ENCODE measurements at places on chromosomes 7 and 10.

DNA sequence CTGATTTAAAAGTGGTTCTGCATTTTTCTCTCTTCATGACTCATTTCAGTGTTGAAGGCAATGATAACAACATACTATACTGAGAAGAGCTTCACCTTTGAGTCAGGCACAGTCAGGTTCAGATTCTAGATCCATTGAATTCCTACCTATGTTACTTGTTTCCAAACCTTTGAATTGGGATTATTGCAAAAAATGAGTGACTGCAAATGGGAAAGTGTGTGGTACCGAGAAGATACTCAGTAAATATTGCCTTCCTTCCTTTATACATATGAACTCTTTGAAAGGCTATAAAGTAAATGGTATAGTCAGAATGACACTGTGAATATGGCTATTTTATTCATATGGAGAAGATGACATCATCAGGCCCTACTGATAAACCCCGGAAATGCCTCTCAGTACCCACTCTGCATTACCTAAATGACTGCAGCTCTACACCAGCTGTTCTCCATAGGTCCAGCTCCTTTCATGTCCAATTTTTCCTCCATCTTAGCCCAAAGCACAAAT lies 66.7 kb upstream of the FGL2 start:
- no peak for DNase-seq

DNA sequence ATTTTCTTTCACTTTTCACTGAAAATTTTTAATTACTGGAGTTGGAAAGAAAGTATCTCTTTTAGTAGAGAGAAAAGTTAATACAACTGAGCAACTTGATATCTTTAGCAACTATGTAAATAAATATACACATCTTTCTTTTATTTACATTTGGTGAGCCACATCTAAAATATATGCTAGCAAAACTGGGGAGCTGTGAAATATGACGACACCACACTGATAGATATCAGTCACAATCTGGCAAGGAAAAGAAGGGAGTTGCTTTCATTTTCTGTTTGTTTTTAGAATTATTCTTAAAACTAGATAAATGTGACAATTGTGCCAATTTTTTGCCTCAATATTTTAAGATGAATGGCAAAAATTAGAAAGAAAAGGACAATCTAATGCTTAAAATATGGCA lies 2.7 kb upstream of the ZNF804B start:
- DNase-seq = no peak

GRCh38 chr7:47720141-47720906 lies 138.4 kb upstream of the TNS3 start:
- DNase-seq = no peak

DNA sequence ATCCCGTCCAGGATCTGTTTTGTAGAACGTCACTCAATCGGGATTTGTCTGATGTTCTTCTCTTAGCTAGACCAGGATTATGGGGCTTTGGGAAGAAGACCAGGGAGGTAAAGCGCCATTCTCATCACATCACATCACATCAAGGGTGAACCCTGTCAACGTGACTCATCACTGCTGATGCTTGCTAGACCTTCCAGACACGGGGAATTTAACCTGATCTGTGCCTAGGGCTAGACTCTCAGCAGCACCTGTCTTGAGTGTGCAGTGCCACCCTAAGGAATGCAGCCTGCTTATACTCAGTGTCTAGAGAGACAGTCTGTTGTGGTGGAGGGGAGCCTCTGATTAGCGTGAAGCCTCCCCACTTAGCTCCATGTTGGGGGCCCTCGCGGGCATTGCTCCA lies 678.6 kb upstream of the FOXK1 start:
- no peak for DNase-seq

DNA sequence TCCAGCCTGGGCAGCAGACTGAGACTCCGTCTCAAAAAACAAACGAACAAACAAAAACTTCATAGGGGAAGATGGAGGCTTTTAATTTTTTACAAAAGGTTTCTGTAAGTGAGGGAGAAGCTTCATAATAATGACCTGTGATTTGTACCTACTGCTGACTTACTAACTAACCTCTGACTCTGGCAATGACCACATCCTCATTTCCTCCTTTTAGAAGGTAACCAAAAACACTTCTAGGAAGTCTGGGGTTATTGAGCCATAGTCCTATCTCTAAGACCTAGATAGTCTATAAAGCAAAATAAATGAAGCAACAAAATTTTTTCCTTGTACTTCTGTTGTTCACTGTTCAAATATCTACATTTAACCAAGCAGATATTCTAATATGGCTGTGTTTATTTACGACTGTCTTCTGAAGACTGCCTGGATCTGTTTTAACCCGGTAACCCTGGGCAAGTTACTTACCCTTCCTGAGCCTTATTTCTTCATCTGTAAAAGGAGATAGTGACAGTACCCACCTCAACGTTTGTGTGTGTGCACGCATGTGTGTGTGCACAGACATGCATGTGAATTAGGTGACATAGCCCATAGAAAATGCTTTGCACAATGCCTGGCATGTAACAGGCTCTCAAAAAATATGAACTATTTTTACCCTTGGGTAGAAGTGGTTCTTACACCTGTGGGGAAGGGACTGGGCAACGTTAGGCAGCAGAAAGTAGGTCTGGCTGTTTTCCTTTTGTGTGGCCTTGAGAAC lies 30.8 kb upstream of the SMNDC1 start:
- no peak for DNase-seq

- DNase-seq = no peak
Measured at GRCh38 chr10:89367529-89367928, 10.3 kb upstream of the IFIT1B start.

DNA sequence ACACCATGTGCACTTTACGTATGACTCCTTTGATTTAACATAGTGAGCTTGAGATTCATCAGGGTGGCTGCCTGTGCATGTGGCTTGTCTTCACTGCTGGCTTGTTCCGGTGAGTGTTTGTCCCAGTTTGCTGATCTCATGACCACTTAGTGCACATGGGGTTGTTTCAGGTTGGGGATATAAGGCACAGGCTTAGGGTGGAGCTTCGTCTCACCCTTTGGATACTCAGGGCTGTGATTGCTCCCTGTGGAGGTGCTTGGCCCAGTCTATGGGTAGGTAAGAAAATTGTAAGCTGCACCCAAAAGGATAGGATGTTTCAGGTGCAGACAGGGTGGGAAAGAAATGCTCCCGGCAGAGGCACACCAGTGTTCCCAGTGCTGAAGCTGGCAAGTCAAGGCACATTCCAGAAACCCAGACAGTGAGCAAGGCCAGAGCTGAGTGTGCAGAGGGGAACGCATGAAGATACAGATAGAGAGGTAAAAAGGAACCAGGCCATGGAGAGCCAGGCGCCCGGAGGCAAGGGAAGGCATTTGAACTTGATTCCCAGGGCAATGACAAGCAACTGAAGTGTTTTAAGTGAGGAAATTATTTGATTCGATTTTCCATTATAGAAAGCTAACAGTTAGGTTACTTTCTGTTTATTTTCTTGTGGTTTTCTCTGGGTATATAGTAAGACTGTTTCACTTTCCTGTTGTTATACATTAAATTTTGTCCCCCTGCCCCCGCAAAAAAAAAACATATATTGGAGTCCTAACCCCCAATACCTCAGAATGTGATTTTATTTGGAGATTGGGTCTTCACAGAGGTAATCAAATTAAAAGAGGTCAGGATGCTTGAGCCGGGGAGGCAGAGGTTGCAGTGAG lies 289.8 kb upstream of the KLF6 start:
- no peak for DNase-seq

DNA sequence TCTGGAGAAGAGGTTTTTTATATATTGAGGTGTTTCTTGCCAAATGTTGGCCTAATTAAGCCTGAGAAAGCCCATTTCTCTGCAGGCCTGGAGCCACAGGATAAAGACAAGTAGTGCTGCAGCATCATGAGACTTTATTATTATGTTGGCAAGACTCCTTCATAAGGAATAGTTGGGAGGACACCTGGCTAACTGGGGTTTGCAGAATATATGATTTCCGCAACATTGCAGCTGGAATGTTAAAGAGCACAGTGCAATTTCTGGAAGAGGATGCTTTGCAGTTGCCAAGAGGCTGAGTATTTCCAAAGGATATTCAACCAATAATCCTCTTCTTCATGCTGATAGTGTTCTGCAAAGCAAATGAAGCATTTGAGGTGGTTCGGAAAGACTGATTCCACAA lies 1512.8 kb upstream of the LRRTM3 start:
- no peak for DNase-seq

Data from HS-27A (cell line).